ENCODE measurements at places on chromosomes 4 and X.
A peak's percentile ranks its signal among the peaks of the same experiment; 100 is the strongest.

DNA sequence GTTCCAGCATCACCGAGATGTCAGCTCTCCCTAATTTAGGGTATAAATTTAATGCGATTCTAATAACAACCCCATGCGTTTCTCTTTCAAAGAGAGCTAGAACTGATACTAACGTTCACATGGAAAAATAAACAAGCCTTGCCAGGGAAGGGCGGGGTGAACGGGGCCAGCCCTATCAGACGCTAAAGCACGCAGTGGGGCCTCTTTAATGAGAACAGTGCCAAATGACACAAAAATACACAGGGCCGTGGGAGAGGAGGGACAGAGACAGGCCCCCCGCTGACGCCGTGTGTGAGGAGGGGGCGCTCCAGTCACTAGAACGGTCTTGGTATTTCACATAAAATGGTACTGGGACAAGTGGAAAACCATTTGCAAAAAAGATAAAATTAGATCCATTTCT lies 21.3 kb upstream of the ADRA2C start:
- DNase-seq, result no peak

DNA sequence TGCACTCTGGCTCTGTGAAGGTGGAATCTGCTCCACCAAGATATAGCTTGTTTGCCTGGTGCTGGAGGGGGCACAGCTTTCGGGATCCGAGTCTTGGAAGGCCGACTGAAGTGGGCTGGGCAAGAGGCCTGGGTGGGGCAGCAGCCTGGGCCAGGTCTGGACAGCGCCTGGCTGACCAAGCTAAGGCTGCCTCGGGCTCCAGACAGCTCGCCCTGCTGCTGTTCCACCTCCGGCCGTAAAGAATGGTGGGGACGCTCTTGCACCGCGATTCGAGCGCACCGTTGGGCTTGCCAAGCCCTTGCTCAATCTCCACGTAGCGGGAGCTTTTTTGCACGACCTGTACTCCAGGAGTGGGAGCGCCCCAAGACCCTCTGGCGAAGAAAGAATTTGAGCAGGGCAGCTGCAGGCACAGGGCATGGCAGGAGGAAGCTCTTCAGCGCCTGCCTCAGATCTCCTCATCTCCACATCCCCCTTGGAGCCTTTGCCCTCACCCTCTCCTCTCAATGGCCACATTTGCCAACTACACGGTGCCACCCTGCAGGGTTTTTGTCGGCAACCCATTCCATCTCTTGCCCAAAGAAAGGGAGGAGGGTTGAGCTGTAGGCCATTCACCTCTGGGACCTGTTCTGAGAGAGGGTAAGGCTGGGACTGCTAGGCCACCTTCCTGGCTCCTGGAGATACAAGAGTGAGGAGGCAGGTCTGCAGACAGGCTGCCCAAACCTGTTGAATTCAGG lies 18.9 kb downstream of the CNGA2 start:
- DNase-seq, result peak; percentile 76

- no peak for DNase-seq
Measured at GRCh38 chr4:94256828-94257227, 49.2 kb downstream of the SMARCAD1 start.

DNA sequence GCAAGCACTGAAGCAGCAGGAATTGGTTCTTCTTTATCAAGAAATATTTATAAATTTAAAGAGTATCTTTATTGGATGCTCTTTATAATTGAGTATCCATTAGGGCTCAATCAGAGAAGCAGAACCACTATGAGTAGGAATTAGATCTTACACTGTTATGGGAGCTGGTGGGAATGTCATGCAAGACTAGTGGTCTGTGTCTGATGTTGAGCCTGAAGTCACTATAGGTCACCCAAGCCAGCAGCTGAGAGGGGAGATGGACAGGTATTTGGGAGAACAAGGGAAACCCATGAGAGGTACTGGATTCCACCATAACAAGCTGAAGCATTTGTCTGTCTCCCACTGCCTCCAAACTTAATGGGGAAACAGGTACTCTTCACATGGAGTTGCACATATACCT lies 283.7 kb upstream of the BOD1L1 start:
- DNase-seq, result no peak

DNA sequence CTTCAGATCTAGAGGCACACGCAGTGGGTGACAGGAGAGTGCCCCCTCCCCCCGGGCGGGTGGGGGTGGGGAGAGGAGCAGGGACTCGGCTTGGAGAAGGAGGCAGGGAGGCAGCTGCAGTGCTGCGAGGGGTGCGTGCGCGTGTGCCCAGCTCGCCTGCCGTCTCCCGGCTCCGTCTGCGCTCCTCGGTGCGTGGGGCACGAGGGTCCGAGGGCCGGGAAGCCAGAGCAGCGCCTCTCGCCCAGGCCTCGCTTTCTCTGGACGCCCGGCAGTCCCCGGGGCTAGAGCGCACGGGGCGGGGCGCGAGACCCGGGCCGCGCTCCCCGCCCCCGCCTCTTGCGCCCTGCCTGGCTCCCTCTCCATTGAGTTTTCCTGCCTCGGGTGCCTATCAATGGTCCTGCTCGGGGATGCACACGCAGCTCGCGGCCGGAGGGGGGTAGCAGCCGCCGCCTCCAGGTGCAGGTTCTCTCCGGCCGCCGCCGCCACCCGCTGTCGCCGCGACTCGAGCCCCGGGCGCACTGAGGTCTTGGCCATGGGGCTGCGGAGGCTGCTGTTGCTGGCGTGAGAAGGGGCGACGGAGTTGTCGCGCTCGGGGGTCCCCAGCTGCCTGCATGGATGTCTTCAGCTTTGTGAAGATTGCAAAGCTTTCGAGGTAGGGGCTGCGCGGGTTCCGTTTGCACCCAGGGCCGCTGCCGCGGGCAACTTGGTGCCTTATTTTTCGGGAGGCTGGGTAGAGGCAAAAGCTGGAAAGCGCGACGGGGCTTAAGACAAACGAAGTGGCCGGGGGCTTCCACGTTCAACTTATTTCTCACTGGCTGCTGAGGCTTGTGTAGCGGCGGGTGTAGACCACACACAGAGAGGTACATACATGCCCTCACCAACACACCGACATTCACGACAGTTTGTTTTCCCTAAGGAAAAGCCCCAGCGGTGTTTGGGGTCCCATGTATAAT lies at the start of gene FRMPD4:
Gene FRMPD4, plus strand, starts transcription at position 113 of the 953 bp plus-strand sequence. Its CDS starts 499 bp downstream, at position 612.
- peak; percentile 61 for DNase-seq

DNA sequence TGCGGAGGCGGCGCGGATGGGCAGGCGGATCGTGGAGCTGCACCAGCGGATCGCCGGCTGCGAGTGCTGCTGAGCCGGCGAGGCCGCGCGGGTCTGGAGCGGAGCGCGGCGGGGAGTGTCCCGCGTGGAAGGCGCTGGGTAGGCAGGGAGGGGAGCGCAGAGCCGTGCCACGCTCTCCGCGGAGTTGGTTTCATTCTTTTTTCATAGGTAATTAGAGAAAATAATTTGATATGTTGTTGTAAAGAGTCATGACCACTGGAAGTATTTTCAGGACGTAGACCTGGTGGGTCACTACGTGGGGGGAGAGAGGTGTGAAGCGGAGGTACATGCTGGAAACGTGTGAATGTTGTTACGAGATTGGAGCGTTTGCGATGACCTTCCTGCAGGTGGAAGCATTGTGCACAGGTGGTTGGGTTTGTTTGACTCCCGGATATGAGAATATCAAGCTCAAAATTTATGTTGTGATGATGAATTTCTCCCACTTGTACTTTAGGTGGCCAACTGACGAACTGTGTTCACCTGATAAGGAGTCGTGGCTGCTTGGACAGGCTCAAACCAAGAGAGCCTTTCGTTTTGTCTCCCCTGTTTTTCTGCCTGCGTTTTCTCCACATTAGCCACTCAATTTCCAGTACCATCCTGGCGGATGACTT lies 19.1 kb upstream of the S100P start:
- DNase-seq, result no peak

DNA sequence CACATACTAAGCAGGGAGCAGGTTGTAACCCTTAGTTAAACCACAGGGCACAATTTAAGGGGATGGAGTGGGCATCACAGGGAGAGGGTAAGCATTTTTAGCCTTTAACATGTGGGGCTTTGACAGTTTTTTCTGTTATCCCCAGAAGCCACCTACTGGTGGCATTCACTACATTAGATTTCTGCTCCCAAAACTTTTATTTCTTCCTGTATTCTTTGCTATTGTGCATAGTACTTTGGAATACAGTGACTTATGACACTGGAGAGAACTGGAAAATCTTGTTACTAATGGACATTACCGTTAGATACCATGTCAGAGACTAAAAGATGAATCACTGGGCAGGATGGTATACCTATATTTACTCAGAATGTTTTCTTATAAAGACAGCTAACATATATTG lies 7.3 kb downstream of the TRIM75 start:
- DNase-seq, result no peak

- no peak for DNase-seq
Measured at GRCh38 chr4:114698231-114698630, 99.6 kb downstream of the UGT8 start.

DNA sequence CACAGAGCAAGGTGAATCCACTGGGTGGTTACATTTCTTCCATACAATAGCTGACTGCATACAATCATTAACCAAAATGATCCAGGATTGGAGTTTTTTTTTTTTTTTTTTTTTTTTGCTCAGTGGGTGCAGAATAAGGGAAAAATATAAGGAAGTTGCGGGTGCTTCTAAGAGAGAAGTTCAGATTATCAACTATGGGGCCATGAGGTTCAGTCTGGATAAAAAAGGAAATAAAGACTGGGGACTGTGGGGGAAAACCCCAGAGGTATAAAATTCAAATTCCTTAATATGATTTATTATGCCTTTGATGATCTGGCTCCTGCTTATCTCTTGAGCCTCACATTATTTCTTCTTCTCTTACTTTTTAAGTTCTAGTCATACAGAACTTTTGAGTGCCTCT lies 5.9 kb upstream of the EIF1AX start:
- DNase-seq, result no peak

GRCh38 chr4:141329174-141329569 lies 108.5 kb downstream of the ZNF330 start:
- DNase-seq, result no peak

- no peak for DNase-seq
Measured at GRCh38 chrX:51608766-51609165, 9.9 kb downstream of the CENPVL3 start.

DNA sequence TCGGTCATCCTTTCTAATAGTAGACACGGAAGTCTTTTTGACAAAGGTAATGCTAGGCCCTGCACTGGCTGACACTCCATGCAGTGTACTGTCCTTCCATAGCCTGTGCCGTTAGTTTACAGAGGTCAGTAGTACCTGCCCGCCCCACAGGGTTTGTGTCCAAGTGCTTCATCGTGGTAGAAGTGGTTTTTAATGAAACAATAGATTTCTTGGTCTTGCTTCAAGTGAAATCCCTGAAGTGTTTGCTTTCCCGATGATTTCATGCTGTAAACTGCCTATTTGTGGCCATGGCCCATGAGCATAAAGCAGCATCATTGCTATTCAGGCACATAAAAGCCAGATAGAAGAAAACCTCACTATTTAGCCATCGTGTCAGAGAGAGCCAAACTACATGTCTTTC lies 139.3 kb downstream of the GPR143 start:
- DNase-seq, result no peak

- DNase-seq, result no peak
Measured at GRCh38 chrX:40625294-40625693, 2.1 kb downstream of the MPC1L start.

GRCh38 chr4:57719456-57719855 lies 609.3 kb upstream of the IGFBP7 start:
- no peak for DNase-seq

- no peak for DNase-seq
Measured at GRCh38 chr4:16078195-16078760, 5.5 kb downstream of the PROM1 start.

DNA sequence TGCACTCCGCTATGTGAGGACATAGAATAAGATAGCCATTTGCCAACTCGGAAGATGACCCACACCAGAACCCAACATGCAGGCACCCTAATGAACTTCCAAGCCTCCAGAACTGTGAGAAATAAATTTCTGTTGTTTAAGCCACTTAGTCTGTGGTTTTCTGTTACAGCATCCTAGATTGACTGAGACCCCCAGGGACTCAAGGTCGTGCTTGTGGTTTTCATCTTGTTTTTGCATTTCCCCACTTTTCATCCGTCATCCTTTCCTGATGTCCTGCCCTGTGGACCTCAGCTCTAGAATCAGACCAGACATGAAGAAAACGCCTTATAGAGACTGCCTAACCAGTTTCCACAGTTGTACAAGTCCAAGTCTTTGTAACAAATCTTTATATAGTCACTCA lies 54.4 kb downstream of the MCUB start:
- DNase-seq, result no peak

GRCh38 chr4:183337833-183338232 lies 15.6 kb upstream of the CLDN24 start:
- peak; percentile 26 for DNase-seq

- no peak for DNase-seq
Measured at GRCh38 chr4:65983061-65983460, 312.8 kb upstream of the EPHA5 start.

- DNase-seq, result no peak
Measured at GRCh38 chr4:99459546-99460042, 24.5 kb upstream of the ADH7 start.

GRCh38 chr4:112510291-112511092 lies 5.5 kb downstream of the NEUROG2 start:
- peak; percentile 66 for DNase-seq

DNA sequence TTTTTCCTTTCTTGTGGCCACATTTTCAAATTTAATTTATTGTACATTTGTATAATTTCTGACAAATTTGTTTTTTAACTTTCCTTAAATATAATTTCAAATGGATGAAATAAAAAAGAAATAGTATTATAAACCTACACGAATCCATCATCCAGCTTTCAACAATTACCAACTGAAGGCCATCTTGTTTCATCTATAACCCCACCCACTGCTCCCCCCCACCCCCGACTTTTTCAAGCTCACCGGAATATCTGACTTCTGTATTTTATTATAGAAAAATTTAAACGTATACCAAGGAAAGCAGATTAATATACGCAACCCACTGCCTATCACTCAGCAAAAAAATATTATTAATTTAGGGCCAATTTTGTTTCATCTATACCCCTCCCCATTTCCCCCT lies 1.1 kb downstream of the MORF4L2 start:
- DNase-seq, result no peak

DNA sequence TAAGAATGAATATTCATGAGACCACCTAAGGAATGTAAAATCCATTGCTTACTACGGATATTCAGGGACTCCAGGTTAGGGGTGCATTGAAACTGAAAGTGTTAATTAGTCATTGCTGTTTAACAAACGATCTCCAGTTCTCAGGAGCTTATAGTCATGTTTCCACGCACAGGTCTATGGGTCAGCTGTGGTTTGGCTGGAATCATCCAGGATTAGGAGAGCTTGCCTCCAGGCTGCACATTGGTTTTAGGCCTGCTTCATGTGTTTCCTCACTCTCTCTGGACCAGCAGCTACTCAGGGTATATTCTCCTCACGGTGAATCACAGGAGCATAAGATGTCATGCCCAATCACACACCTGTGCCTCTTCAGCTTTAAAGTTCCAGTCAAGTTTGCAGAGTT lies 98.9 kb downstream of the ATXN3L start:
- no peak for DNase-seq

- no peak for DNase-seq
Measured at GRCh38 chr4:40238008-40238699, 41.3 kb downstream of the RHOH start.

- no peak for DNase-seq
Measured at GRCh38 chrX:42385730-42386129, 392.2 kb downstream of the PPP1R2C start.

All from ecto neural progenitor cell (in vitro differentiated cells).